ENCODE measurements at places on chromosomes 3 and 15.

- DNase-seq, result no peak
Measured at GRCh38 chr3:178257491-178257890, 278.7 kb upstream of the KCNMB2 start.

GRCh38 chr3:114542359-114542758 lies 248.5 kb downstream of the TIGIT start:
- no peak for DNase-seq

DNA sequence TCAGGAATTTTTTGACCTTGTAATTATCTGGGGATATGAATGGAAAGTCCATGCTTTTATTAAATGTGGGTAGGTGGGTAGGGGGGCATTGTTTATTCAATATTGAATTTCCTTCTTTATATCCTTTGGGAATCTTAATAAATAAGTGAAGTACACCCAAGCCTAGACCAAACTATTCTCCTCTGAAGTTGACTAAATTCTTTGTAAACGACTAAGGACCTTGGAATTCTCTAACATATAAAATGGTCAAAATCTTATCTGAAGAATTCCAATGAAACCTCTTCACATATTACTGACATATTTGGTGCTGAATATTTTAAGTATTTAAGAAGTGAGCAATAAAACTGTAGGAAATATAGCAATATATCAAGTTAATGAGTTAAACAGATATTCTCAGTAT lies 1432.1 kb upstream of the GBE1 start:
- DNase-seq, result no peak

GRCh38 chr3:127000761-127001160 lies 17.8 kb downstream of the PLXNA1 start:
- DNase-seq, result no peak

DNA sequence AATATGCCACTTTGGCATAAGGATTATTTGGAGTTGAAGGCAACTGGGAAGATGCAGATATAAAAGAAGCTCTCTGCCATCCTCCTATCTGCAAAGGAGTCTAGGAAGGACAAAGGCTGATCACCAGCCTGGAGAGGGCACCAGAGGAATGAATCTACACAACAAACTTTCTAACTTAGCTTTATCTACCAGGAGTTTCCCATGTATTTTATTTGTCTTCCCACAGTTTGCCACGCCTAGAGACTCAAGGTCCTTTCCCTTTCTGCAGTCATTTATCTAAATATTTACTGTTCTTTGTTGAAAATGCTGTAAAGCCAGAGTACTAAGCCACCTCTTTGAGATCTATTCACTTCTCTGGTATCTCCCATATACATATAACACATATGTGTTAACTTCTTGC lies 32.2 kb downstream of the GPR176 start:
- DNase-seq, result no peak

GRCh38 chr3:13138833-13139145 lies 65.6 kb upstream of the IQSEC1 start:
- DNase-seq, result no peak

DNA sequence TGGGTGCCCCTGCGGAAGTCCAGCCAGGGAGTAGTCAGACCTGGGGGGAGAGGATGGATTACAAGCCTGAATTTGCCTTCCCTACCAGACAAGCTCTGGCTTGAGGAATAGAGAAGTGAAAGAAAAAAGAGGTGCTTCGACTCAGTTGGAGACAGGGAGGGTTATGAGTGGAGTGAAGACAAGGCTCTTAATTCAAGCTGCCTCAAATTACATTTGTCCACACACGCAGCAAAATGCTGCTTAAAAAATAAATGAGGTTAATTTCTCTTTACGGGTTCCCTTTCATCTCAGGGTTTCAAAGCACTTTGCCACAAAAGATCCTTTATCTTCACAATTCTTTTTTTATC lies 49.0 kb upstream of the SLC4A7 start:
- no peak for DNase-seq

- no peak for DNase-seq
Measured at GRCh38 chr3:35487376-35487775, 151.9 kb upstream of the ARPP21 start.

GRCh38 chr15:75835990-75836958 lies 7.0 kb upstream of the UBE2Q2 start:
- no peak for DNase-seq

All from SK-N-MC (cell line).